ENCODE measurements at places on chromosomes 4 and X.

DNA sequence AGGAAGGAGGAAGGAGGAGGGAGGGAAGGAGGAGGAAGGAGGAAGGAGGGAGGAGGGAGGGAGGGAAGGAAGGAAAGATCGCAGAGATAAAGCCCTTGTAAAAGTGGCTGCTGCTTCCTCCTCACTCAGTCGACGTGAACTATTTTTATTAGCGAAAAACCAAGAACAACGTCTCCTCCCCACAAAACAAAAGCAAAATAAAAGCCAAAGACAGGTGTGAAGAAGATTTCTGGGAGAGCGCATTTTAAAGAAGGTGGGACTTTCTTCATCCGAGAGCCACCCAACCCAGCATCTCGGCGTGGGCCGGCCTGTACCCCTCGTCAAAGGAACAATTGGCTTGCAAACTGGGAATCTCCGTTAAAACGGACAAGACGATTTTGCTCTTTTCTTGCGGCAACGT is 40.7 kb upstream of the ASMTL start:
- DNase-seq, result no peak

DNA sequence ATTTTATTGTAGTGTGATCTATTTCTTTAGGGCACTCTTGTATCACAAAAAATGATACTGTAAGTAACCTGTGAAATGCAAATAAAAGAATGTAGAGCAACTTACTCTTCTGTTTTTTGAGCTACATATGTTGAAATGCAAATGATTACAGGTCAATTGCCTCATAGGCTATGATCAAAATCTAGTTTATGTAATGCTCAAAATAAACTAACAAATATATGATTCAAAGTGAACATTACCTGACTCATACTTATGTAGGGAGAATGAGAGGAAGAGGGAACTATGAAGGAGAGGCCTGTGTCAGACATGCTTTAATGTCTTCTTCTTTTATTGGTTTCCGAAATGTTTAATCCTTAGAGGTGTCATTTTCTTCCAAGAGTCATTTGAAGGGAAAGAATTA is 5.0 kb upstream of the RPS6KA3 start:
- DNase-seq, result no peak

DNA sequence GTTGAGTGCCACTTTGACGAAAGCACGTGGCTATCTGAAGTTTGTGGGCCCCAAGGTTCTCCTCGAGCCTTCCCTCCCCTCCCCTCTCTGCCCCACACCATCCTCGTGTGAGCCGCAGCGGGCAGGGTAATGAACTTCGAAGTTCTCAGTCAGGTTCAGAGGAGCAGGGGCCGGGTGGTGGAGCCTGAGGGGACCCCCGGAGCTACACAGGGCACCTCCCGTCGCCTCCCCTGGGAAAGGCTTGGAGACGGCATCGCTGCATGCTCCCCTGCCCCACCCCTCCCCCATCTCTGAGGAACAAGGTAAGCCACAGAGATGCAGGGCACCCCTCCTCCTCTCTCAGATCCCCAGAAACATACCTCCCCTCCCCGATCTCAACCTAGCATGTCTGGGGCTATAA is 2.8 kb upstream of the NKX1-1 start:
- DNase-seq, result peak; percentile 12

DNA sequence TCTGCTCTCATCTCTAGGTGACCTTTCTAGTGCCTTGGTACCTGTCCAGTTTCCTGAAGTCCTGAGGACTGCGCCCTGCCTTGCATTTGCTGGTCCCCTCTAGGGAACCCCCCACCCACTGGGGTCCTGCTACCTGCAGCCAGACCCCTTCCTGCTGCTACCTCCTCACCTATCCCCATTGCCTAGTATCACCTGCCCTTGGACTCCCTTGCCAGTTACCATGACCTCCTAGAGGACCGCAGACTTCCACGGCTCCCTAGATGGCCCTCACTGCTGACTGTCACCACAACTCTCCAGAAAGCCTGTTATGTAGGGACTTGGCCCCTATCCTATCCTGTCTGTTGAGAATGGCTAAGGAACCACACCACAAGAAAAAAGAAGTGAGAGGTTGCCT is 166.6 kb downstream of the EFNB1 start:
- DNase-seq, result no peak

DNA sequence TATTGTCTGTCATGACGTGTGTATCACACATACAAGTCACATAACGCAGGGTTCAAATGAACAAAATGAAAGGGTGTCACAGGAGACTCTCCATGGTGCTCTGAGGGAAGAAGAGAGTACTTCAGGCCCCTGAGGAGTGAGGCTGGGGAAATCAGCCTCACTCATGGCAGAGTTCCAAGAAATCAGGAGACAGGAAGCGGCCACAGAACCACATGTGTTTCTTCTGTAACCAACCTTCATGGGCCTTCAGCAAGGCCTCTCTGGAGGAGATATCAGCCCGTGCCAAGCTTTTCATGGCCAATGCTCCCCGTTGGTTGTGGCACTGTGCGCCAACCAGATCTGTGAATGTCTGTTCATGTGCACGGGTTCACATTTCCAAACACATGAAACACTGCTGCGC is 76.0 kb downstream of the NAT8L start:
- DNase-seq, result no peak

DNA sequence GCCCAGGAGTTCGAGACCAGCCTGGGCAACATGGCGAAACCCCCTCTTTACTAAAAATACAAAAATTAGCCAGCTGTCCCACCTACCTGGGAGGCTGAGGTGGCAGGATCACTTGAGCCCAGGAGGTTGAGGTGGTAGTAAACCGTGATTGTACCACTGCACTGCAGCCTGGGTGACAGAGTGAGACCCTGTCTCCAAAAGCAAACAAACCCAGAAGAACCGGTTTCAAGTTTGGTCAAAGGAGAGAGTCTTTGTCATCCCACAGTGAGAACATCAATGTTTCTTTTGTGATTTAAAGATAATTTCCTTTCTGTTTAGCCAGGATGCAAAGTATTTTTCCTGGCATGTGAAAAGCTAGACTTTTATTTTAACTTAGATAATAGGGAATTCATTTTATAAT is 26.7 kb downstream of the PDK3 start:
- no peak for DNase-seq

GRCh38 chr4:81405900-81406401 is 65.8 kb downstream of the RASGEF1B start:
- DNase-seq, result no peak

- DNase-seq, result no peak
Observed at GRCh38 chrX:41397768-41398167, 49.4 kb upstream of the NYX start.

DNA sequence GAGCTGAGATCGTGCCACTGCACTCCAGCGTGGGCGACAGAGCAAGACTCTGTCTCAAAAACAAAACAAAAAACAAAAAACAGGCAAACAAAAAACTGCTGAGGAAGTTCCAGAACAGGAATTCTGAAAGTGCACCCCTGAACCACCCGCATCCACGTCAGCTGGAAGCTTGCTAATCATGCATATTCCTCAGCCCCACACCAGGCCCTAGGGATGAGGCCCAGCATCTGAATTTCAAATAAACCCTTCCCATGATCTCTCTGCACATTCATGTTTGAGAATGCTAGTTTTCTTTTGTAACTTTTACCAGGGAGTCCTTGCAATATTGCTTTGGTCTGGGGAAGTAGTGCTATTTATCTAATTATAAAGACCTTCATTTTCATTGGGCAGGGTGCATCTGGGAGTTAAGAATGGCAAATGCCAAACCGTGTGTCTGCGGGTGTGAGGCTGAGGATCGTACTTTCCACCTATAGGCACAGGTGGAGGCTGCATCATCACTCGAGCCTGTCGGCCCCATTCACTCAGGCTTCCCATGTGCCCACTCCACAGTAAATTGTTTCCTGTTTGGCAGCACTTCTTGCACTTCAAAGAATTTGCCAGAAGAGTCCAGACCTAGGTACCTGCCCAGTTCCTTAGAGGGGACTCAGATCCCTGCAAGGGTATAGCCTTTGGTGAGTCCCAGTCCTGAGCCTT is 23.6 kb downstream of the CCKAR start:
- no peak for DNase-seq

DNA sequence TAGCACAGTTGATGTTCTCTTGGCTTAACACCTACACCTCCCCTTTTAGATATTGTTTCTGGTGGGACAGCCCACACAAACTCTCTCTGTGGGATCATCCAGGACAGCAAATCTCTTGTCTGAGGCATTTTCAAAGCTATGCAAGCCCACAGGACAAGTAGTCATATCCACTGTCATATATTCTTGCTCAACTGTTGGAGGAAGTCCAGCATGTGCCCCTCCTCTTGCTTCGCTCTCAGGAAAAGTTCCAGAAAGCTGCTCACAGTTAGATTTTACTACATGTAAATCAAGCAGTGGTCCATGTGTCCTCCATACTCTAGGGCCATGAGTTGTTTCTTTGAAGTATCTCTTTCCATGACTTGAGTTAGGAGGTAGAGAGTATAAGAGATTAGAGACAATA is 260.7 kb downstream of the INPP4B start:
- DNase-seq, result no peak

DNA sequence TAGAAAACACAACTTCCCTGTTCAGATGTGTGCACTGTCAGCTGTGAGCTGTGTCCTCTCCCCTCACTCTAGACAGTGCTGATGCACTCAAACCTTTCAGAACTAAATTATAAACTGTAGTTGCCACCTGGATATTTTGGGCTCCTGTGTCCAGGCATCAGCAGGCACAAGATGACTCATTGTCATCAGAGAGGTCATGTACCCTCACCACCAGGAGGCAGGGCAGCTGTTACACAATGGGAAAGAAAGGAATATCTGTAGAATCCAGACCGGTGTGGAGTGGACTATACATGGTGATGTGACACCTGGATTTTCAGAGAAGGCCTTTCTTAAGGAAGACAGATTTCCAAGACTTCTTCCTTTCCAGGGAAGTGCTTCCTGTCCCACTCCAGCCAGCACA is 854.4 kb upstream of the AGA start:
- DNase-seq, result no peak

- DNase-seq, result no peak
Observed at GRCh38 chr4:165855191-165855590, 17.8 kb upstream of the TLL1 start.

DNA sequence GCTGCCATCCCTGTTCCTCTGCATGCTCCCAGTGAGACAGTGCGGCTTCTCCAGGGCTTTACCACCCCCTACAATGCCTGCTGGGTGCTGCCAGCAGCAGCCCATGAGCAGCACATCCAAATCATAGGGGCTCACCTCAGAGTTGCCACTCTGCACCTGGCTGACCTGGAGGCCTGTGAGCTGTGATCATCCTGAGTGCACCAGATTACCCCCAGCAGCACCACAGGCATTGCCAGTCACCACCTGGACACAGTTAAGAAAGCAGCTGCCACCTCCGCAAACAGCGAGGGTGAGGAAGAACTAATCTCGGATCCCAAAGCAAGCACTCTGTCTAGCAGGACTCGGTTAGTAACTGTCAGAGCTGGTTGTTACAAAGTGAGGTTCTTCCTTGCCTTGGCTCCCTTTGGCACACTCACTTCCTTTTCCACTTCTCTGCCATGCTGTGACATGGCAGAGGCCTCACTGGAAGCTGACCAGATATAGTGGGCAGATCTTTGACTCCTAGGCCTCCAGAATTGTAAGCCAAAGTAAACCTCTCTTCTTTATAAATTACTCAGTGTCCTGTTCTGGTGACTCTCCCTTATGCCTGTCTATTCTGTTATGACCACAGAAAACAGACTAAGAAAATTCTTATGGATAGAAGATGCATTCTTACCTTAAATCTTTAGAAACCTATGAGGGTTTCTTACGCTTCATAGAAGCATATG is 25.2 kb downstream of the LRIT3 start:
- no peak for DNase-seq

DNA sequence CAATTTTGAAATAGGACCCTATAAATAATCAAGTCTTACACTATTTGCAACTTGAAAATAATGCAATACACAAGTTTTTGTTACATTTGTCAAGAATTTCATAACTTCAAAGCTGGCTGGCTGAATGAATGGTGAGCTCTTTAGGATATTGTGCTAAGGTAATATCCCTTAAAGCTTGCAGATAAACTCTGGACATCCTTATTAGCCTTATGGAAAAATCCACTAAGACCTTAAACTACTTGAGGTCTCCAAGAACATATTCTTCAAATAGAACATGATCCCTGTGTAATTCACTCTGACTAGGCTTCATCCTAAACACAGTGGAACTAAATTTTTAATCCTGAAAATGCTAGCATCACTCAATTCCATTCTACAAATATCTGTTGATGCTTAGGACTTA is 199.3 kb downstream of the PACRGL start:
- no peak for DNase-seq

GRCh38 chr4:112861691-112862674 is 187.5 kb upstream of the ANK2 start:
- DNase-seq, result no peak

DNA sequence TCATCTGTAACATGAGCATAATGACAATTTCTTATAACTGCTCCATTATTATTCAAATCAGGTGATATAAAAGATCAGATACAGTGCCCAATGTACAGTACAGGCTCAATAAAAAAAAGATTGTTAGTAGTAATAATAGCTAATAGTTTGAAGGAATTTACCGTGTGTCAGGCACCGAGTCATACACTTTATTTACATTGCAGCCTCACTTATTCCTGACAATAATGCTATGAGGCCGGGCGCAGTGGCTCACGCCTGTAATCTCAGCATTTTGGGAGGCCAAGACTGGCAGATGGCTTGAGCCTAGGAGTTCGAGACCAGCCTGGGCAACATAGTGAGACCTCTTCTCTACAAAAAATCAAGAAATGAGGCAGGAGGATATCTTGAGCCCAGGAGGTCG is 10.1 kb upstream of the MAP7D3 start:
- DNase-seq, result no peak

Data from dorsolateral prefrontal cortex (tissue), 122 donors.